A549 (cell line): ENCODE measurements at places on chromosomes 5 and 9. TPM values are rescaled to one million over a fixed set of nuclear protein-coding genes. Genes with fewer than 3 reads are reported as not detected.

Gene TIMD4
- polyA plus RNA-seq = 2.1 to 2.3 TPM (median 2.3 TPM) in 3 replicates

Gene SLC4A9
- polyA plus RNA-seq = not detected in 3 replicates

GRCh38 chr5:75384218-75384617 lies 47.2 kb downstream of the HMGCR start:
- no peak for DNase-seq

GRCh38 chr9:37251452-37251851 lies 131.1 kb downstream of the ZCCHC7 start:
- no peak for DNase-seq

DNA sequence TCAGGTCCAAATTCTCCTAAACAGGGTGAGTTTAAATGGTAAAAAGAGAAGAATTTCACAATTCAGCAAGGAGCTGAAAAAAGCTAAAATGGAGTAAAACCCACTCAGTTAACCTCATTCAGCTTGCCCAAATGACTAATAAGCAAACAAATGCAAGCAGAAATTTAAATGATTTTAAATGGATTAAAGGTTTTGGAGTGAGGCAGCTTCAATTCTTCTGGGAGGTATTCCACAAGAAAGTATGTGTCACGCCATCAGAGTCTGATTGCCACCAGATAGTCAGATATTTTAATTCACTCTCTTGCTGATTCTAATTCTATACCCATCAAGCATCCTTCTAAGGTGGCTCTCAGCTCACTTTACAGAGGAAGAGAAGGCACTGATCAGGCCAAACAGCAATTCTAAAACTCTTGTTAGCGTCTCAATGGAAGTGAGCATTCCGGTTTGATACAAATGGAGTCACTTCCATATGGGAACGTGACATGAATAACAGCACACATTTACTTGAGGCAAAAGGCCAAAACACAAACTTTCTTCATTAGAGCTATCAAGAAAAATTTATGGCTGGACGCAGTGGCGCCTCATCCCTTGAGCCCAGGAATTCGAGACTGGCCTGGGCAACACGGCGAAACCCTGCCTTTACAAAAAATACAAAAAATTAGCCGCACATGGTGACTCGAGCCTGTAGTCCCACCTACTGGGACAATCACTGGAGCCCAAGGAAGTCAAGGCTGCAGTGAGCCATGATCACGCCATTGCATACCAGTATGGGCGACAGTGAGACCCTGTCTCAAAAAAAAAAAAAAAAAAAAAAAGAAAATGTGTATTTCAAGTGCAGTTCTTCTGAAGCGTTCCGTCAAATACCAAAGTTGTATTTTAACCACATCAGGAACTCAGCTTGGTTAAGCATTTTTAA lies 2.0 kb downstream of the CLK4 start:
- DNase-seq = no peak

GRCh38 chr9:103721056-103721455 lies 373.1 kb upstream of the SMC2 start:
- DNase-seq = no peak

Gene KIF12
- 4.4 to 6.0 TPM (median 5.2 TPM) in 3 replicates for polyA plus RNA-seq

DNA sequence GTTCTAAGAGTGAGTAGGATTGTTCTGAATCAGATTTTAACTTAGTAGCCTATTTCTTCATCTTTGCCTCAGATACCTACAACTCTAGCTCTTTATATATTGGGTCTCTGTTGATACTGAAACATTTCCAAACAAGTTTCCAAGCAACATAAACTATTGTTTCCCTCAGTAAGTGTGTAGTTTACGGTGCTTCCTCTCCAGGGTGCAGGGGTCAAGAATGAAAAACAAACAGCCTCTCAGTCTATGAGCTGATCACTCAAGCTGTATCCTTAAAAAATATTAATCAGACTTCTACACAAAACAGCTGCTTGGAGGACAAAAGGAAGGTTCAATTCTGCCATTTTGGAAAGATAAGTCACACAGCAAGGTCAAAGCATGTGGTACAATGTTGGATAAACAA lies 75.0 kb downstream of the ADAMTS12 start:
- no peak for DNase-seq

- DNase-seq = no peak
Measured at GRCh38 chr9:108434502-108434901, 421.3 kb downstream of the ACTL7B start.

GRCh38 chr9:91423785-91424402 lies at the start of gene NFIL3:
NFIL3 (minus strand) TSS chr9:91423832; CDS start chr9:91410734, 13,098 bp downstream.
- DNase-seq = peak; percentile 57

Gene PCSK5
- polyA plus RNA-seq = 1.3 to 1.5 TPM (median 1.4 TPM) in 3 replicates
